Stomach (tissue), 19 donors: ENCODE measurements at places on chromosomes 12 and 14.
A peak's percentile ranks its signal among the peaks of the same experiment; 100 is the strongest.

DNA sequence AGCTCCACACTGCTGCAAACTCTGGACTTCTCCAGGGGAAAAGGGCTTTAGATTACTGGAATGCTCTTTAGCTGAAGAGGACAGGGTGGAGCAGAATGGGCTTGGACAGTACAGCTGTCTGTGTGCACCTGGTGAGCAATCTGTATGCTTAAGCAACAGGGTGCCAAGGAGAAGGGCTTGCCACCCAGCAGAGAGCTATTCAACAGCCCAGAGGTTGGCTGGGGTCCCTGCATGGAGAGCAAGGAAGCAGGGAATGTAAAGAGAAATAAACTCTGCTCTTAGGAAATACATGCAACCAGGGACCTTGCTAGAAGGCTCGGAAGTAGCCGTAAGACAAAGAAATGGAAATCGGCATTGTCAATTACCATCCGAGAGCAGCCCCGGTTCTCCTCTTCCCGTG is 53.0 kb upstream of the CORO1C start:
- H3K27ac ChIP-seq = no peak overlapping the region
- peaks cover 61% of the 10 kb centered on the region for H3K36me3 ChIP-seq
- H3K4me1 ChIP-seq = no peaks in the 10 kb centered on the region
- no peak overlapping the region for H3K4me3 ChIP-seq
- no peak for DNase-seq

DNA sequence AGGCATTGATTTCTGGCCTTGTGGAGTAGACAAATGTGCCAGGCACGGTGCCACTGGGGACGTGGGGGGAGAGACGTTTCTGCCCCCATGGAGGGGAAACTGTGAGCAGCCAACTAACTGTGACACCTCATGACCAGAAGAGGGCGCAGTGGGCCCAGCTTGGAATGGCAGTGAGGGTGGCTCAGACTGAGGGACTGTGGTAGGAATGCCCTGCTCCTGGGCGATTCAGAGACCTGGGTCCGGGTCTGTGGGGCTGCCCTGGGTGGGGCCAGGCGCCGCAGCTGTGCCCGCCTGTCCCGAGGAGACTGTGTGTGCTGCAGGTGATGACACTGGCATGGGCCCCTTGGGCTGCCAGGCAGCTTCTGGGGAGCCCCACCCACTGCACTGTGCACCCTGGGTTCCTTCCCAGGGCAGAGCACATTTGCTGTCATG is 60.6 kb downstream of the SLC25A47 start:
- peak; percentile 87 for DNase-seq
- H3K27me3 ChIP-seq = no peaks in the 10 kb centered on the region
- no peak overlapping the region for H3K4me3 ChIP-seq
- H3K4me1 ChIP-seq = peaks cover 11% of the 10 kb centered on the region
- no peaks in the 10 kb centered on the region for H3K36me3 ChIP-seq

- no peaks in the 10 kb centered on the region for H3K27me3 ChIP-seq
- DNase-seq = peak; percentile 32
- H3K4me1 ChIP-seq = no peaks in the 10 kb centered on the region
- no peaks in the 10 kb centered on the region for H3K36me3 ChIP-seq
- H3K4me3 ChIP-seq = no peak overlapping the region
- H3K27ac ChIP-seq = no peak overlapping the region
These were observed 17.5 kb downstream of the NIN start for GRCh38 chr14:50813544-50813863.

DNA sequence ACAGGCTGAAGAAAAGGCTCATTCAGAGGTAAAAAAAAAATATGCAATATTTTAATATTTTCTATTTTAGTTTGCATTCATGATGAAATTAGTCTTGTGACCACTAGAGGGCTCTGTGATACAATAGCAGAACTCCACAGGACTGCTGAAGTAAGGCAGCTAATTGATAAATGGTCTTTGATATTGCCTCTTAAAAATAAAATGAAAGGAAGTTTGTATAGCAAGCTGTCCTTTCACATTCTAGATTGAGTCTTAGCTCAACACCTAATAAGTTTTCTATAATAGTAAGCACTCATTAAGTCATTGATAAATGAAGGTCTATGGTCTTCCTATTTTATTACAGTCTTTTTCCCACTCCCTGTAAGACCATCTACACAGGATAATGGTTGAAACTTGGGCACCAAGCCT is 315.7 kb downstream of the NAV3 start:
- H3K4me1 ChIP-seq = no peaks in the 10 kb centered on the region
- H3K27me3 ChIP-seq = no peaks in the 10 kb centered on the region
- no peak for DNase-seq
- H3K27ac ChIP-seq = no peak overlapping the region

GRCh38 chr12:120402217-120402616 is 33.3 kb upstream of the MSI1 start:
- no peak overlapping the region for H3K27ac ChIP-seq
- no peak overlapping the region for H3K4me3 ChIP-seq
- H3K36me3 ChIP-seq = no peaks in the 10 kb centered on the region
- no peaks in the 10 kb centered on the region for H3K27me3 ChIP-seq
- peaks cover 10% of the 10 kb centered on the region for H3K4me1 ChIP-seq
- DNase-seq = peak; percentile 41

- peaks cover 21% of the 10 kb centered on the region for H3K4me1 ChIP-seq
- no peaks in the 10 kb centered on the region for H3K27me3 ChIP-seq
- H3K27ac ChIP-seq = no peak overlapping the region
- H3K36me3 ChIP-seq = no peaks in the 10 kb centered on the region
These were observed 157.6 kb upstream of the PDE3A start for GRCh38 chr12:20210621-20211215.

DNA sequence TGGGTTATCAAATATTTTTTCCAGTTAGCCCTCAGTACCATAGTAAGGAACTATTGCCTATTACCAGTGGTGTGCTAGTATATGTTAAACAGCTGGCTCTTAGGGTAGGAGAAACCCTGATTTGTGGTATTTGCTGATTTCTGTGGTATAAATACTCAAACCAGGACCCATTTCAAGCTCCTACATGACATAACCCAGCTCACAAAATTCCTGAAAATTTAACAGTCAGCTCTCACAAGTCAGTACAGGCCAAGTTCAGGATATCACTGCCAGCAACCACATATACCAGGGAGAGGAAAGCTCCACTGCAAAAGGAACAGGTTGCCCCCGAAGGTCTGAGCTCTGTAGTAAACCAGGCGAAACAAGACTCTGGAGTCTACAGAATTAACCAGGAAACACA is 315.3 kb downstream of the NOVA1 start:
- no peak overlapping the region for H3K4me3 ChIP-seq
- no peaks in the 10 kb centered on the region for H3K27me3 ChIP-seq
- H3K4me1 ChIP-seq = peaks cover 16% of the 10 kb centered on the region
- H3K27ac ChIP-seq = no peak overlapping the region
- H3K36me3 ChIP-seq = no peaks in the 10 kb centered on the region
- no peak for DNase-seq

DNA sequence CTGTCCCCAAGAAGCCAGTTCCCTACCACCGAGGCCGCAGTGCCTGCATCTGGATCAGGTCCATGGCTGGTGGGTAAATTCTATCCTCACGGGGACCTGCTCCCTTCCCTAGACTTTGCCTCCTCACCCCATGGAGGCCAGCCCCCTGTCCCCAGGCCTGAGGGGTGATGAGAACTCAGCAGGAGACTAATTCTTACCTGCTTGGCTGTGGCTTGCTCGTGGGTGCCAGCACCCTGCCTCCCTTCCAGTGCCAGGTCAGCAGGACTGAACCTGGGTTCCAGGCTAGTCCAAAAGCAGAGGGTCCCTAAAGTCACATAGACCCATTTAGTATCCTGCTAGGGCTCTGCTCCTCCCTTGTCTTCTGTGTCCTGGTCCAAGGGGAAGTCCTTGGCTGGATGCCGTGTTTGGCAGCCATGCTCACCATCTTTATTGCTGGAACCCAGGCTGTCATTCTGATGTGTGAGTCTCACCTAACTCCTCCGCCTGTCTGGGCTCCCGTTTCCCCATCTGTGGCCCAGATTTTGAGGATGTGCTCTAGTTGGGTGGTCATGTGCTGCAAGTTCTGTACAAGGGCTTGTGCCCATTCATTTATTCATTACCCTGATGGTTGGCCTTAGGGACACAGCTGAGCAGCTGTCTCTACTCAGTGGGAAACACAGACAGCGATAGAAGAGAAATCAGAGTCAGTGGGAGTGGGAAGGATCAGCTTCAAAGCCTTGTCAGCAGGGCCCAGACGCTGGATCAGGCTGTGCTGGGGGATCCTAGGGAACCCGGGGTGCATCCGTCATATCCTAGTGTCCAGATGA is 949 bp downstream of the PLBD2 start:
- peak overlapping the region; percentile 88 for H3K27ac ChIP-seq
- peaks cover 2% of the 10 kb centered on the region for H3K36me3 ChIP-seq
- no peak for DNase-seq

DNA sequence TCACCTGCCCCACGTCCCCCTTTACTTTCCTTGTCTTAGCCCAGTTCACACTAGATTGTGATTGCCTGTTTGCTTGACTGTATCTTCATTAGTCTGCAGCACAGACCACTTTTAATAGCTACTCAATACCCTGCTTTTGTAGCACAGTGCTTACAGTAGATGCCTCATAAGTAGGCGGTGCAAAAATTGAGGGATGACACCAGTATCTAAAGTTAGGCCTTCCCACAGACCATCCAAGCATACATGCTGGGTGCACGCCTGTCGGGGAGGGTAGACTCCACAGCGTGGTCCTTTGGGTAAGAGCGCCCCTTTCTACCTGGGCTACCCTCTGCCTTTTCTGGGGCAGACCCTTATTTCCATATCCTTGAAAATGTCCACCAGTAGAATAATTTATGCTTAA is 140.8 kb downstream of the GCH1 start:
- no peak overlapping the region for H3K27ac ChIP-seq
- no peaks in the 10 kb centered on the region for H3K27me3 ChIP-seq
- peaks cover 58% of the 10 kb centered on the region for H3K36me3 ChIP-seq
- DNase-seq = no peak
- no peak overlapping the region for H3K4me3 ChIP-seq
- H3K4me1 ChIP-seq = no peaks in the 10 kb centered on the region

- no peak overlapping the region for H3K27ac ChIP-seq
- H3K4me3 ChIP-seq = no peak overlapping the region
- no peaks in the 10 kb centered on the region for H3K4me1 ChIP-seq
- H3K27me3 ChIP-seq = no peaks in the 10 kb centered on the region
- no peak for DNase-seq
These were observed 12.0 kb upstream of the LGMN start for GRCh38 chr14:92760524-92760805.

DNA sequence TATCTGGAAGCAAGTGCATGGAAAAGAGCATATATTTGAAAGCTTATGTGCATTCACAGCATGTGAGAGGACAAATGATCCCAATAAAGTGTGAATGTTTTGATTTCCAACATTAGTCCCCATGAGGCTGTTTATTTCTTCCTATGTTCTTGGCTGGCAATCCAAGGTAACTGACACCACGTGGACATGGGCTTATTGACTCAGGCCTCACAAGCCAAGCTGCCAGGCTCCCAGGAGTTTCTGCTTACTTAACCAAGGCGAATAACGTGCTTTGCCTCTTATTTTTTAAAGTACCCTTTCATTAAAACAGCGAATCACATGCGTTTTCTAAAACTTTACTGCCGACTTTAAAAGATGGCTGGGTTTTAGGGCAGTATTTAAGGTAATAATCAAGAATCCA is 441.7 kb downstream of the FUT8 start:
- DNase-seq = peak; percentile 48
- H3K36me3 ChIP-seq = no peaks in the 10 kb centered on the region
- H3K4me1 ChIP-seq = no peaks in the 10 kb centered on the region
- H3K27ac ChIP-seq = no peak overlapping the region
- no peaks in the 10 kb centered on the region for H3K27me3 ChIP-seq

DNA sequence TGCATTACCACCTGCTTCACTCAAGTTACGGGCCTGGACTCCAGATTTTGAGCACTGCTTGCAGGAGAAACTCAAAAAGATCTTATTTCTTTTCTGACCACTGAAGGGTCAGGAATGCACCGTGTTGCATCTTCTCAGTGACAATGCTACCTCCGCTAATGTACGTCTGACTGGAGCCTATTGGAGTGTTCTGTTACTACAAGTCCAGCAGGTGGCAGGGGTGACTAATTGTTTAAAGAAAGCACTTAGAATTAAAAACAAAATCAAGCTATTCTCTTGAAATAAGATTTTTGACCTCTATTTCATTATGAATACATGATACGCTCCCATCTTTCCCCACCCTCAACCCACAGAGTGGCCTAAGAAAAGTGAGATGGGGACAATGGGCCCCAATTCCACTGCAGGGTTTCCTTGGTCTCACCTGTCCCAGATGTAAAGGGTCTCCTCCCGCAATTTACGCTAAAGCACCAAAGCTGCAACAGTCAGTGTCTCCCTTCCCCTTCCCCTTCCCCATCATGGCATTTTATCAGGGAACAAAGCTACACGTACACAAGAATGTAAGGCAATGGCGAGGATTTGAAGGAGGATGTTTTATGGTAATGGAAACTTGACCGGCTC is 2.2 kb downstream of the TBPL2 start:
- no peaks in the 10 kb centered on the region for H3K36me3 ChIP-seq
- no peaks in the 10 kb centered on the region for H3K4me1 ChIP-seq
- H3K27ac ChIP-seq = no peak overlapping the region
- no peak overlapping the region for H3K4me3 ChIP-seq

GRCh38 chr12:100185361-100185894 is 15.2 kb upstream of the ACTR6 start:
- H3K4me1 ChIP-seq = peaks cover 3% of the 10 kb centered on the region
- DNase-seq = peak; percentile 30
- H3K36me3 ChIP-seq = no peaks in the 10 kb centered on the region
- H3K4me3 ChIP-seq = no peak overlapping the region
- peak overlapping the region; percentile 46 for H3K27ac ChIP-seq
